ENCODE measurements at places on chromosomes 5 and 9.

GRCh38 chr5:62631909-62632580, 53.4 kb downstream of the LRRC70 start:
- no peak for DNase-seq

DNA sequence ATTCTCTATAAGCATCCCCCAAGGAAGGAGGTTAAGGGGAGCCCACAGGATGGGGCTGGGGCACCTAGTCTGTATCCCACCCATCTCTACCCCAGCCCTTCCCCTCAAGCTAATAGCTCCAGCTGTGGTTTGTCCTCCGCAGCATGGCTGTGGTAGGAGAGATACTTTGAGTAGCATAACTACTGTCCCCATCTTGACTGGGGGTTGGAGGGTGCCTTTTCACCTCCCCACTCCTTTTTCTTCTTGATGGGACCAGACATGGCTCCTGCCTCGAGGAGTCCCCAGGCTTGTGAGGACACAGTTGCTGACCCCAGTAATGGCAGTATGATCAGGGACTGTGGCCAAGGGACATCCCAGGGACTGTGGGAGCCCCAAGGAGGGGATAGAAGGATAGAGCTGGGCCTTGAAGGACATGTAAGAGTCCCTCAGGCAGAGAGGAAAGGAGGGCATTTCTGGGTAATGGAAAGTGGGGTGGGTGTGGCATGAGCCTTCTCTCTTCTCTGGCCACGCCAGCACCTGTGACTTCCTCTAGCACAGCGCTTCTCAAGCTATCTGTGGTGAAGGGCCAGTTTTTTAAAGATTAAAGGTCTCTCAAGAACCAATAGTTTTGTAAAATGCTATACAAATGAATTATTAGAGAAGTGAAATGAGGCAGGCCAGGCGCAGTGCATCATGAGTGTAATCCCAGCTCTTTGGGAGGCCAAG, 14.0 kb downstream of the OLFML2A start:
- no peak for DNase-seq

DNA sequence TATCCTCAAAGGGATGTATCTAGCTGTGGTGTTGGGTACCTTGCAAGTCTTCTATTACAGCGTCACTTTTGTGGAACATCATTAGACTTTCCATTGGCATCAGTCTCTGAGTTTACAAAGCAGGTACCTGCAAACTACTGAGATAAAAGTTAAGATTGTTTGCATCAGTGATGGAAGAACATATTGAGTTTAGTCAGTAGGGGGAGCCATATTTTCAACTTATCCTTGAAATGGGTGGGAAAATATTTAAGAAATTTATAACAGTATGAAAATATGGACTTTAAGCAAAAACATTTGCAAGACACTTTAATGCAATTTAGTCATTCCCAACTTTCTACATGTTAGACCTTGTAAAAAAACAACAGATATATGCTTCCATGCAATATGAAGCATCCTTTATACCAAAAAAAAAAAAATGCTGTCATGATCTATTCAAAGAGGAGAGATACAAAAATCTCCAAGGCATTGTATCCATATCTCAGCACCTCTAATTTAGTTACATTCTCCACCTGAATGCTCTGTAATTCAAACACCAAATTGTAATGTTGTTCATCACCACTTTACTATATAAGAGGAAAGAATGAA, 98.6 kb upstream of the ADAMTS19 start:
- peak; percentile 32 for DNase-seq

GRCh38 chr5:96885518-96886338, 9.4 kb downstream of the ERAP2 start:
- DNase-seq = peak; percentile 42

DNA sequence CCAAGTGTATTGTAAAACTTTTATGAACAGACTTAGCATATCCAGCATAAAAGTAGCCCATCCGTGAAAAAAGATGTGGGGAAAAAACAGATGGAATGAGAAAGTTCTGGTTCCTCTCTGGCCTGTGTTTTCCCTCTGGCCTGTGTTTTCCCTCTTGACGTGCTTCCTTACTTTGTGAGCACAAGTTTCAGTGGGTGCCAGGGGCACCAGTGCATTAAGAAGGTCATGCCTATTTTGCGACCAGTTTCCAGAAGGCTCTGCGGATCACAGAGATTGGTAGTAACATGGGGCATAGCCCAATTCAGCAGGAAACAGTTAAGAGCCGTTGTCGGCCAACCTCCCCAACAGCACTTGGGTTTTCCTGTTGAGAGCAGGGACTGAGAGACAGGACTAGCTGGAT, 43.7 kb downstream of the IQGAP2 start:
- no peak for DNase-seq

GRCh38 chr5:110851357-110851756, 112.5 kb downstream of the SLC25A46 start:
- no peak for DNase-seq

DNA sequence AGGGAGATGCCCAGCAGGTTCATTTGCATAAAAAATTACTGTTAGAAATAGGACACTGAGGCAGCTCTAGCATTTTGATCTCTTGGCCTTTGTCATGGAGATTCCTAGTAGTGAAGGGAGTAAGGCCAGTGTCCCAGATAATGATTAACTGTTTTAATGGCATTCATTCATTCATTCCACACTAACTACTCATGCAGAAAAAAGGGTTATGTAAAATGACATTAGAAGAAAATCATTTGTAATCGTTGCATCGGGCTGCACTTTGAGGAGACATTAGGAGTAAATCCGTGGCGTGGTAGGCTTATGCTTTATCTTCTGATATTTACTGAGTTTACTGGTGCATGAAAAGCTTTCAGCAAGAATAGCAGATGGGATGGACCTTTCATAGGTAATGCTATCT, 82.6 kb upstream of the GRHPR start:
- no peak for DNase-seq

- DNase-seq = no peak
Measured at GRCh38 chr5:81292130-81292529, 9.3 kb upstream of the ZCCHC9 start.

DNA sequence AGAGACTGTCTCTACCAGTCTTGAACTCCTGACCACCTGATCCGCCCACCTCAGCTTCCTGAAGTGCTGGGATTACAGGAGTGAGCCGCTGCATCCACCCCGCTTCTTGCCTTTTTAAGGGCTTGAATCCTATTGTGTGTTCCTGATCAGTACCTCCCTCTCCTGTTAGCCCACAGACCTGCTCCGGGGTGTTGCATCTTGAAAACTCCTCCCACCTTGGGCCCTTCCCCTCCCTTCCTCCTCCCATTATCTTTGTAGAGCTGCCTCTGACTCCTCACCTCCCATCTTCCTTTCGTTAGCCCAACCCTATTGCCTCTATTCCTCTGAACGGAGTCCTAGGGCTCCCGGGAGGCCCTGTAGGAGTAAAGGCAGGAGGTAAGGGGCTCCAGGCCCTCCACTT, 48.5 kb upstream of the NEK6 start:
- DNase-seq = no peak

DNA sequence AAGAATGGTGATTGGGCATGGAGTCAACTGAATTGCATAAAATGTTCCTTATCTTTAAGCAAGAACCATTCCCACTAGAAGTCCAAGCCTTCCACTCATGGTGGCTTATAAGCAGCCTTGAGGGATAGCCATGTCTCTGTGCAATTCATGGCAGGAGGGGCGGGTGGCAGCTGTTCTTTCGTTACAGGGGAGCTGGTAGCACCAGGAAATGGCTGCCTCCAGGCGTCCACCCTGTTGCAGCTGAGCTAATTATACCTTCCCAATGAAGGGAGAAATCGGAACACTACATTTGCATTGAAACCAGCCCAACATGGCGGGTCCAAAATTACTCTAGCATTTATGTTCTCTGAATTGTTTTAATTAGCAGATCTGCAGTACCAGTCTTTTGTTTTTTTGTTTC, 289.8 kb downstream of the NTRK2 start:
- no peak for DNase-seq

GRCh38 chr5:10138395-10139057, 111.2 kb downstream of the ATPSCKMT start:
- no peak for DNase-seq

DNA sequence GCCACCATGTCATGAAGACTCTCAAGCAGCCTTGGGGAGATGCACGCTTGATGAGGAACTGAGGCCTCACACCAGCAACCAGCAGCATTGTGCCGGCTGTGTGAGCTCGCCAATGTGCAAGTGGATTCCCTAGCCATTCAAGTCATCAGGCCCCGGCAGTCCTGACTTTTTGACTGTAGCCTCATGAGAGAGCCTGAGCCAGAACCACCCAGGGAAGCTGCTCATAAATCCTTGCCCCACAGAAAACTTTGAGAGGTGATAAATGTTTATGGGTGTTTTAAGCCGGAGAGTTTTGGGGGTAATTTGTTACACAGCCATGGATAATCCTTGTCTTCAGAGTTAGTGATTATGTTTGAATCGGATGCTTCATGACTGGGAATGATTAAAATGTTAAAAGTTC, 44.7 kb downstream of the FAM240B start:
- DNase-seq = no peak

DNA sequence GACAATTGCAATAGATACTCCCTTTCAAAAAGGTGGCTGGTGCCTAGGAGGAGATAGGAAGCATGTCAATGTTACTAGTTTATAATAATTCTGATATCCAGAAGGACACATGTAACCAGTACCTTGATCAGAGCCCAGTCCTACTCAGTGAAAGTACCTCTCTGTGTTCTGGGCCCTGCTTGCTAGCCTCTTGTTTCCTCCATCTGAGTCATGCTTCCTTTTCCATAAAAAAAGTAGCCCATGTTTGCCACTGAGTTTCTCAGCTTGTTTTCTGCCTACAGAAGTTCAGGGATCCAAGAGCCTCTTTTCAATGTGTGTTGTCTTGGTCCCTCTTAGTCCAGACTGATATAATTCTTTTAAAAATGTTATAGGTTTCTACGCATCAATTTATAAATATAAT, 149.0 kb downstream of the SSBP2 start:
- DNase-seq = peak; percentile 6

DNA sequence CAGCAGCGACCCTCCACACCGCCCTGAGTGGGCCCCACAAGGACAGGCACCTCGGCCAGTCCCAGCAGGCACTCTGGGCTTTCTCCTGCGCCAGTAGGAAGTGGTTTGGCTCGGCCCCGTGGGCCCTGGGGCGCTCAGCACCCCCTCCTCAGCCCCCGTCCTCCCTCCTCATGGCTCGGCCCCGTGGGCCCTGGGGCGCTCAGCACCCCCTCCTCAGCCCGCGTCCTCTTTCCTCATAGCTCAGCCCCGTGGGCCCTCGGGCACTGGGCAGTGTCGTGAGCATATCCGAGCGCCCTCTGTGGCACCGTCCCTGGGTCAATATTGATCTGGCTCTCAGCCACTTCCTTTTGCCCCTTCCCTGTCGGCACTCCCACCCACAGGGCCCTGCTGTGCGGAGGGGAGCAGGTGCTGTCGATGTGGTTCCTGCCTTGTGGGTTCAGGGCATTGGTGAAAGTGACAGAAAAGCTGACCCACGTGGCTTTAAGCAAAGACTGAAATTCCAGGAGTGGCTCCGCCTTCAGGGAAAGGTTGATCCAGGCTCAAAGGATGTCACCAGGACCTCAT, 5.5 kb upstream of the SCGB3A1 start:
- no peak for DNase-seq

DNA sequence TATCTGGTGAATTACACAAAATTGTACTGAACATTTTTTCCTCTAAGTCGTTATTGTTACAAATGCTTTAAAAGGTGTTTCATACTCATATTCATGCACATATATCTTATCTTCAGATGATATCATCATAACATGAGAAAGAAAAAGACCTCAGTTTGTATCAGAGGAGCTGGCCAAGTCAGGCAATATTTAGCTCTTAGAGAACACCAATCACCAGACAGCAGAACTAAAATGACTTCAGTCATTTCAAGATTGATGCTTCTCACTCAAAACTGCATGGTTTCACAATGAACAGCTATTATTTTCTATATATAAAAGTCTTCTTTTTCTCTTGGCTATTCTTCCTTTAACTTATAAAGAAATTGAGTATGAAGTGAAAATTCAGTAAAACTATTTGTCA, 44.6 kb downstream of the TSSK1B start:
- DNase-seq = no peak

GRCh38 chr5:58983526-58984452, 400.9 kb downstream of the RAB3C start:
- DNase-seq = peak; percentile 32

- DNase-seq = no peak
Measured at GRCh38 chr9:23821375-23822181, 4.5 kb downstream of the ELAVL2 start.

DNA sequence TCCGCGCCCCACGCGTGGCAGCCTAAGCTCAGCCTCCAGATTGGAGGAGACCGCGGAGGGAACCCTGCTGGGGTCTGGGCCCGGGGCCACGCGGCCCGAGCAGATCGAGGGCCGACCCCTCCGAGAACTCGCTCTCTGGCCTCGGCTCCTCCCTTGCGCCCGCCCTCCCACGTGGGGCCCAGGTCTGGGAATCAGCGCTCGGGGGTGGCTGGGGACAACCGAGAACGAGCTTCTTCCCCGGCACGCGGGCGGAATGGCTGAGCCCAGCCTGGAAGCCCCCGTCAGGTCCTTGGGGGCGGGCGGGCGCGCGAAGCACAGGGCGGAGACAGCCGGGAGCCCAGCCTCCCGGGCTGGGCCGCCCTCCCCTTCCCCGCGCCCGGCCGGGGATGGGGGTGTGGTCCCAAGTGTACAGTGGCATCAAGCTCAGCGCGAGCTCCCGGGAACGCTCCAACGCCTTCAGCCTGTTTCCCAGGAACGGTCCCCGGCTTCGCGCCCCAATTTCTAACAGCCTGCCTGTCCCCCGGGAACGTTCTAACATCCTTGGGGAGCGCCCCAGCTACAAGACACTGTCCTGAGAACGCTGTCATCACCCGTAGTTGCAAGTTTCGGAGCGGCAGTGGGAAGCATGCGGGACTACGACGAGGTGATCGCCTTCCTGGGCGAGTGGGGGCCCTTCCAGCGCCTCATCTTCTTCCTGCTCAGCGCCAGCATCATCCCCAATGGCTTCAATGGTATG, at the start of gene SLC22A4:
Gene SLC22A4 (plus strand): TSS at position 403 of the 736 bp plus-strand sequence. CDS start 223 bp downstream, at position 626.
- peak; percentile 91 for DNase-seq

DNA sequence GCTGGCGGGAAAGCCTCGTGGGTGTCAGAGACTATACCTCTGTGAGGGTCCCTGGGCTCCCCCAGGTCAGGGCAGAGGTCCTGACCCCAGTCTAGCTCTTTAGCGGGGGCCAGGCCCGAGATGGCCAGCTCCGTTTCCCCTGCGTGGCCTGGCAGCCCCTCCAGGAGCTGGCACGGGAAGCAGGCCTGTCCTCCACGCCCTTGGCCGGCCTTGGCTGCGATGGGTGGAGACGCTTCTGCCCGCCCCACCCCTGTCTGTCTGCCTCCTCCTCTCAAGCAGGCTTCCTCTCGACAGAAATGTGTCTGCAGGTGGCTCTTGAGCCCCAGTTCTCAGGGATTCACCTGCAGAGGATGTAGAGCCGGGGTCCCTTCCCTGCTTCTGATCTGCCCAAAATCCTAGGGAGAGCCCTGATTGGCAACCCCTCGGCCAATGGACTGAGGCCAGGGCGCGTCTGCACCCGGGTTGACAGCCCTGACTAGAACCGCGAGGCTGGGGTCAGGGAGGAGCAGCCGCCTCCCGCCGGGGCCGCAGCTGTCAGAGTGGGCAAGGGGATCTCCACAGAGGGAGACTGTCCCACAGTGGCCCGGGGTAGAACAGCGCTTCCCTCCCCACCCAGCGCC, 2.6 kb upstream of the GRIN1 start:
- DNase-seq = no peak

DNA sequence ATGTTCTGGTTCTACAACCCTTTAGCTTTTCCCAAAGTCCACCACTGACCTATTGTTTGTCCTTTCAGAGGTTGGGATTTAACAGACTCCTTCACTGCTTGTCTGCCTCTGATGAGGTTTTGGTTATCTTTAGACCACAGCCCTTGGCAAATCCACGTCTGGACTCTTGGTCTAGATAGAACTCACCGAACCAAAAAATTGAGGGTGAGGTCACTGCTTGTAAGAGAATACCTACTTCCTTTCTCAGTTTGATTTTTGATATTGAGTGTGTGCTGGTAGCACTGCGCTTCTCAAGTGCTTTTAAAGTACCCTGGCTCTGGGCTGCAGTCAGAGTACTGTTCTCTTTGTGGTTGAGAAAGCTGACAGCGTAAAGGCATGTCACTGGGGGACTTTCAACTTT, 61.7 kb downstream of the JMY start:
- DNase-seq = no peak

Measured in SK-MEL-5 (cell line).